ENCODE measurements at places on chromosomes 6 and 20. TPM values are rescaled to one million over a fixed set of nuclear protein-coding genes. Genes with fewer than 3 reads are reported as not detected.

TFAP2D gene
- total RNA-seq: not detected

DNA sequence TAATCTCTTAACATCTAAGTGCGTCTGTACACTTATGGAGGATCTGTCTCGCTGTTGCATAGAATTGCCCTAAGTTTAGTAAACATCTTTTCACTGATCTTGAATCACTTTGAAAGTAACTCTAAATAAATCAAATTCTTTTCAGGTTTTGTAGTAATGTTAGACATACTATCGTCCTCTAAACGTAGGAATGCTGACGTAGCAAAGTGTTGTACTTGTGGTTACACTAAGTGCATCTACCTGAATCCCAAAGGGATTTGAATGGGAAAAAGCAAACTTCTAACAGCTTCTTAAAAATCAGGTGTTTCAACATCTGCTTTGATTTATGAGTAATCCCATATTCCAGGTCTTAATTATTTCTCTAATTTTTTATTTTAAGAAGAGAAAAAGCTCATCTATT lies 49.8 kb downstream of the MAP7 start:
- no peak for DNase-seq
- no peaks in the 10 kb centered on the region for H3K4me1 ChIP-seq
- no peaks in the 10 kb centered on the region for H3K36me3 ChIP-seq
- H3K4me3 ChIP-seq: no peak overlapping the region
- no peaks in the 10 kb centered on the region for H3K27me3 ChIP-seq

DNA sequence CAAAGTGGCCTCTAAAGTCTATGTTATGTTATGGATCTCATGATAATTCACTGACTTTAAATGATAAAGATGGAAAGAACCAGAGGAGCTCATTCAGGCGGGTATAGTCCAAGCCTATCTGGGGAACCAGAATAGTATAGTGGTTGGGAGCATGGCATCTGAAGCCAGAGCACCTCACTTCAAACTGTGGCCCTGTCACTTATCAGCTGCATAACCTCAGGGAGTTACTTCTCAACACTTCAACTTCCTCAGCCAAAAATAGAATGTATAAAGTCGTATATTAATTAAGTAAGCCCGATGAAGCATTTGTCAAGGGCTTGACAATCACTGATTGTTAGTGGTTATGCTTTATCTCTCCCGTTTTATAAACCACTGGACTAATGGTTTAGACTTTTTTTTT lies 112.7 kb downstream of the RTN4IP1 start:
- H3K27me3 ChIP-seq: no peaks in the 10 kb centered on the region
- DNase-seq: no peak
- no peaks in the 10 kb centered on the region for H3K36me3 ChIP-seq
- peaks cover 34% of the 10 kb centered on the region for H3K4me1 ChIP-seq
- H3K27ac ChIP-seq: peak overlapping the region; percentile 97

DNA sequence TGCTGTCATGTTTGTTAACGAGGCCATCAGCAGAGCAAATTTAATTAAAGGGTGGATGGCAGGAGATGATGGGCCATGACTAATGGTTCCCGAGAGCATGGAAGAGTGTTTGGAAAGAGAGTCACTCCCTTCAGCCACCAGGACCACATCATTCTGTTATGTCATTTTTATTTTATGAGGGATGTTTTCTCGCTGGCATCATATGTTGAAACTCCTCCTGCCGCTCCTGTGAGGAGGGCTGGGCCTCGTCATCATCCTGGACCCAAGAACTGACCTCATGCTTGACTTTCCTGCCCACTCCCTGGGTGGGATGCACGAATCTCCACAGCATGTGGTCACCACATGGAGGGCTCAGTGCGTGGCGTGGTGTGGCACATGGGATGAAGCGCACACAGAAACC lies 86.4 kb upstream of the FRMD1 start:
- no peak overlapping the region for H3K27ac ChIP-seq
- no peak for DNase-seq
- H3K4me1 ChIP-seq: no peaks in the 10 kb centered on the region

- no peaks in the 10 kb centered on the region for H3K4me1 ChIP-seq
- no peak for DNase-seq
- no peak overlapping the region for H3K4me3 ChIP-seq
- no peaks in the 10 kb centered on the region for H3K36me3 ChIP-seq
- H3K27me3 ChIP-seq: no peaks in the 10 kb centered on the region
Measured at GRCh38 chr6:99836471-99836870, 157.6 kb downstream of the MCHR2 start.

- H3K36me3 ChIP-seq: no peaks in the 10 kb centered on the region
- no peak within 1 kb of the TSS for H3K27ac ChIP-seq
- no peaks in the 10 kb centered on the region for H3K27me3 ChIP-seq
- peaks cover 58% of the 10 kb centered on the region for H3K4me1 ChIP-seq
- peak; percentile 90 for DNase-seq
Measured at GRCh38 chr6:166586424-166587156, at the start of gene RAMACL. Gene RAMACL (minus strand): TSS chr6:166586678. CDS start chr6:166586477, 201 bp downstream.

NQO2 gene
- total RNA-seq: 37.2 TPM

DNA sequence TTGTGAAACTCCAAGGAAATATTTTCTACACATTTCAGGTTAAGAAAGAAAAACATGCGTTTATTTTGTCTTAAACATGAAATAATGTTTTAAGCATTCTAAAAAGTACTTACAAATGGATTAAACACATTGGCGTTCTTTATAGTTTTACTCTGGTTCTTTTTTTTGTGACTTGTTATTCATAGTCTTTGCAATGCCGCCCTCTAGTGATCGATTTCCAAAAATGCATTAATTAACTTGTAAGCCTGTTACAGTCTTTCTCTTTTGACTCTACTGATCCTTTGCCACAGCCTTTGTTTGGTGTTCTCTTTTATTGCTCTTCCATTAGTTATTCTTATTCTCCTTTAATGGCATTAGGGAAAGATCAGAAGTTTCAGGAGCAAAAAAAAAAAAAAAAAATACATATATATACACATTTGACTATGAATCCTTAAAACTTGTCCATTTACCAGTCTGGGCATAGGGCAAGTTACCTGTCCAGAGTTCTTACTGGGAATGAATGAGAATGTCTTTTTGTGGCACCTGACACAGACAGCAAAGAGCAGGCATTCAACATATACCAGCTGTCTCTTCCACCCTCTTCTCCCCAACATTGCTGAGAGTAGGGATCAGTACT lies 59.9 kb downstream of the MACROD2 start:
- H3K4me3 ChIP-seq: no peak overlapping the region
- no peak for DNase-seq
- H3K27me3 ChIP-seq: no peaks in the 10 kb centered on the region
- H3K27ac ChIP-seq: no peak overlapping the region

GRCh38 chr6:127349980-127350379 lies 6.6 kb upstream of the ECHDC1 start:
- DNase-seq: no peak
- H3K4me1 ChIP-seq: no peaks in the 10 kb centered on the region
- H3K27me3 ChIP-seq: no peaks in the 10 kb centered on the region
- H3K36me3 ChIP-seq: no peaks in the 10 kb centered on the region

DNA sequence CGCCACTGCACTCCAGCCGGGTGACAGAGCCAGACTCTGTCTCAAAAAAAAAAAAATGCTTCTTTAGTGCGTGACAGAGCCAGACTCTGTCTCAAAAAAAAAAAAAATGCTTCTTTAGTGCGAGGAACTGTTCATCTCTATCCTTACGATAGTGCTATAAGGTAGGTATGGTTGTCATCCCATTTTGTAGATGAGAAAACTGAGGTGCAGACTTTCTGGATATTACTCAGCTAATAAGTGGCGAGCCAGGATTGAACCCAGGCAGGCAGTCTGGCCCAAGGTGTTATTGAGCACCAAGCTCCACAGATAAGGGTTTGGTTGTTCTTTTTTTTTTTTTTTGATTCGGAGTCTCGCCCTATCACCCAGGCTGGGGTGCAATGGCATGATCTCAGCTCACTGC lies 11.9 kb downstream of the MEA1 start:
- H3K4me3 ChIP-seq: no peak overlapping the region
- H3K27ac ChIP-seq: no peak overlapping the region
- H3K27me3 ChIP-seq: no peaks in the 10 kb centered on the region
- no peak for DNase-seq
- no peaks in the 10 kb centered on the region for H3K4me1 ChIP-seq
- peaks cover 24% of the 10 kb centered on the region for H3K36me3 ChIP-seq

ADGB gene
- not detected for total RNA-seq

CLDN20 gene
- total RNA-seq: not detected

GRCh38 chr20:10020937-10021336 lies 13.8 kb upstream of the ANKEF1 start:
- no peaks in the 10 kb centered on the region for H3K4me1 ChIP-seq
- DNase-seq: no peak
- no peak overlapping the region for H3K27ac ChIP-seq
- H3K4me3 ChIP-seq: no peak overlapping the region

DNA sequence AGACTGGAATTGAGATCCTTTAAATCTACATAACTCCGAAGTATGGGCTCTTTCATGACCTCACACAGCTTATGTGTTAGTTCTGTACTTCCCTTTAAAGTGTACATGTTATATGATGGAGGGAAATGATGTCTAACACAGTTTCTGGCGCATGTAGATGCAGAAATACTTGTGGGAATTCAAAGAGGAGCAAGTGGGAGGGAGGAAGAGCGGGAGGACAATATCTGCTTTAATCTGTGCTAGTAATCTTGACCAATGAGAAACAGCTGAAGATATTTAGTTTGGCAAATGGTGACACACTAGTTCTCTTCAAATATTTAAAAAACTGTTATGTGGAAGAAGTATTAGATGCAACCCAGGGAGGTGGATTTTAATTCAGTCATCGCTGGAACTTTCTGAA lies 62.9 kb upstream of the PLEKHG1 start:
- no peak overlapping the region for H3K4me3 ChIP-seq
- H3K27me3 ChIP-seq: no peaks in the 10 kb centered on the region
- peaks cover 12% of the 10 kb centered on the region for H3K4me1 ChIP-seq
- DNase-seq: no peak

DNA sequence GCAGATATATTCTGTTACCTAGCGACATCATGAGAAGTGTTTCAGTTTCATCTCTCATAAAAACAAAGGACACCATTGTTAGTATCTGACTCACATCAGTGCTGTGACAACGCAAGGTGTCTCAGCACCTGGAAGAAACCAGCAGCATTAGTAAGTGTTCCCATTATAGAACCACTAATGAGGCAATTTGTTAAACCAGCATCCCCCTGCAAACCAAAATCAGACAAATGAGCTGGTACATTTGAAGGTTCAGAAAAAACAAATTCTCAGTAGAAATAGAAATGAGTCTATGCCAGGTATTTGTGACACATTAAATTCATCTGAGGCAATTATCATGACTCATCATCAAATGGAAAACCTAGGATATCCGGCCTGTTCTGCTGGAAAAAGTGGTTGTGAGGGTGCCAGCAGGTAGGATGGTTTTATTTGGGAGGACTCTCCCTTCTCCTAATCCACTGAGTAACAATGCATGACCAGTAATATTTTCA lies 151.7 kb downstream of the TMEM200A start:
- H3K4me1 ChIP-seq: peaks cover 11% of the 10 kb centered on the region
- no peaks in the 10 kb centered on the region for H3K36me3 ChIP-seq
- no peak overlapping the region for H3K27ac ChIP-seq
- no peaks in the 10 kb centered on the region for H3K27me3 ChIP-seq
- DNase-seq: no peak

PET117 gene
- total RNA-seq: 11.5 TPM

PRR18 gene
- not detected for total RNA-seq

DNA sequence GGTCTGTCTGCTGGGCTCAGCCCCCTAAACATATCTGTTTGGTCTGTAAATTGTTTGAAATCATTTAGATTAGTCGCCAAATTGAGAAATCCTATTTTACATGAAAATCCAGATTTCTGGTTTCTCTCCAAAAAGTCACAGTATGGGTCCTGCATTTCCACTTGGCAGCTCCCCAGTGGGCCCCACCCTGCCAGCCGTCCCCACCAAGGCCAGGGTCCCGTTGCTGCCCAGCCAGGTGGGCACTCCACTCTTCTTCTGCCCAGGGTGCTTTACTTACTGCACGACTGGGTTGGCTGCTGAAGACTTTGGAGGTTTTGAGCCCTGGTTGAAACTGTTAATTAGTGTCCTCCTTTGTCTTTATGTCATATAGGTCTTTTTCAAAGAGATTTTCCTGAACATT lies 50.4 kb downstream of the ARFGEF2 start:
- no peak overlapping the region for H3K4me3 ChIP-seq
- H3K36me3 ChIP-seq: peaks cover 100% of the 10 kb centered on the region
- no peaks in the 10 kb centered on the region for H3K4me1 ChIP-seq

DNA sequence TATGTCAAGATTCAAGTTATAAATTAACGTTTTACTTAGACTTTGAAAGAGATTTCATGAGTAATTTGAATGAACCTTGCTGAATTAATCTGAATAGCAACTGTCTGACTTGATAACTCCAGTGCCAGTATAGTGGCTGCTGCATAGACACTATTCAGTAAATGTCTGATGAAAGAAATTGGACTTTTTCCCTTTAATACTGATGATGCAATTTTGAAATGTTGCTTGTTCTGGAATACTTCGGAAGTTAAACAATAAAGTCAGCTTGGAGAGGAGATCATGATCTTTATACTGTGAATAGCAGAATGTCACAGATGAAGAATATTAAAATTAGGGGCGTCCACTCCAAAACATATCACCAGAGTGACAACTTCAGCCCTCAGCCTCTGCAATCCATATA lies 3.6 kb upstream of the PGBD1 start:
- DNase-seq: no peak
- peaks cover 8% of the 10 kb centered on the region for H3K4me1 ChIP-seq
- peaks cover 53% of the 10 kb centered on the region for H3K36me3 ChIP-seq
- peaks cover 6% of the 10 kb centered on the region for H3K27me3 ChIP-seq

MTFR2 gene
- total RNA-seq: 1.6 TPM

DNA sequence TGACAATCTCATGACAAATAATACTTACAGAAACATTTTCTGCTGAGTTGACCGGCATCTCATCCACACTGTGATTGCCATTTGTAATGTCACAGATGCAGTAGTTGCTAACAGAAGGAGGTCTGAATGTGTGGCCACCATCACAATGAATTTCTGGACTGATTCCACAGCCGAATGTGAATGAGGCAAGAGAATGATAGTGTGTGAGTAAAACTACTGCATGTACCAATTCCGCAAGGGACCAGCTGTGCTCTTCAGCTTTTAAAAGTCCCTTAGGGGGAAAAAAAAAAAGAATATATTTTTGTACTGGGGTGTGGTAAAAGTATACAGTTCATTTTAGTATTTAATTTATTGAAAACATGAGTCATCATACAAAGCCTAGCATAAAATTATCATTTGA lies 96.2 kb downstream of the SESN1 start:
- H3K4me1 ChIP-seq: peaks cover 39% of the 10 kb centered on the region
- H3K27ac ChIP-seq: no peak overlapping the region
- no peaks in the 10 kb centered on the region for H3K27me3 ChIP-seq
- peaks cover 32% of the 10 kb centered on the region for H3K36me3 ChIP-seq
- no peak for DNase-seq
- H3K4me3 ChIP-seq: no peak overlapping the region

DNA sequence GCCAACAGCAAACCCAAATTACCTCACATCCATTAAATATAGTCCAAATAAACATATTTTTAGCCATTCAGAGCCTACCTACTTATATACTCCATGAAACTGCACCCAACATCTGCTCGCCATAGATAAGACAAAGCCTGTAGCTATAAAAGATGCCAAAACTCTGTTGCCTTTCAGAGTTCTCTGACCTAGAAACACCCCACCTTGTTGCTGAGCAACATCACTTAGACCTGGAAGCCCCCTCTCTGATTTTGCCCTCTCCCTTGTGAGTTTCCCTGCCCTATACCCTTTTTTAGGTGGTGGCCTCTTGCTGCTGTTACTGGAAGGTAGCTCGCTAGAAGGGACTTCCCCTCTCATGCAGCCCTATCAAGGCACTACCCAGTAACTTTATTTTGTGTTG lies 27.7 kb upstream of the FBXL4 start:
- H3K36me3 ChIP-seq: no peaks in the 10 kb centered on the region
- H3K27ac ChIP-seq: no peak overlapping the region
- no peaks in the 10 kb centered on the region for H3K27me3 ChIP-seq
- DNase-seq: no peak
